ENCODE measurements at places on chromosomes 11 and 22.
A peak's percentile ranks its signal among the peaks of the same experiment; 100 is the strongest.

GRCh38 chr11:77559686-77560401 lies 29.9 kb upstream of the AQP11 start:
- H3K27ac ChIP-seq = peak overlapping the region; percentile 54
- DNase-seq = peak; percentile 92
- peaks cover 50% of the 10 kb centered on the region for H3K4me1 ChIP-seq

DNA sequence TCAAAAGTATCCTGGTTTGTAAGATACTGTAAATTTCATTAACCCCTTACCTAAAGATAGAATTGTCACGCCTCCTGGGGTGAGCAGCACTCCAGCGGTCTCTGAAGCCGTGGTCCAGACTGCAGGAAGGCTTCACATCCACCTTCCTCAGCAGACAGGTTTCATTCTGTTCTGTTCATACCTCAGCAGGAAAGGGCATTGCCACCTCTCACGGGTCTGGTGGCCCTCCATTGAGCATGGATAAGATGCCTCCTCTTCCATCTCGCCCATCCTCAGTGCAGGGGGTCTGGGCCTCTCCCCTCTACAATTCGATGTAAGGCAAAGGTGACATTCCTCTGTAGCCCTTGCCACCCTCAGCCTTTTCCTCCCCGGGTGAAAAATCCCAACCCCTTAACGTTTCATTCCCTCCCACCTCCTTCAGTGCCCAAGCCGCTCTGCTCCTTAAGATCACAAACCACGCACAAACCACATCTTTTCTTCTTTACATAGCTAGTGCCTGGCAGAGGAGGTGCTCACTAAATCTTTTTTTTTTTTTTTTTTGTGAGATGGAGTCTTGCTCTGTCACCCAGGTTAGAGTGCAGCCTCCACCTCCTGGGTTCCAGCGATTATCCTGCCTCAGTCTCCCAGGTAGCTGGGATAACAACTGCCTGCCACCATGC lies 28.5 kb downstream of the RPUSD4 start:
- H3K27ac ChIP-seq = no peak overlapping the region
- no peak for DNase-seq
- no peaks in the 10 kb centered on the region for H3K4me1 ChIP-seq
- no peak overlapping the region for H3K4me3 ChIP-seq
- H3K36me3 ChIP-seq = no peaks in the 10 kb centered on the region
- H3K27me3 ChIP-seq = peaks cover 5% of the 10 kb centered on the region

DNA sequence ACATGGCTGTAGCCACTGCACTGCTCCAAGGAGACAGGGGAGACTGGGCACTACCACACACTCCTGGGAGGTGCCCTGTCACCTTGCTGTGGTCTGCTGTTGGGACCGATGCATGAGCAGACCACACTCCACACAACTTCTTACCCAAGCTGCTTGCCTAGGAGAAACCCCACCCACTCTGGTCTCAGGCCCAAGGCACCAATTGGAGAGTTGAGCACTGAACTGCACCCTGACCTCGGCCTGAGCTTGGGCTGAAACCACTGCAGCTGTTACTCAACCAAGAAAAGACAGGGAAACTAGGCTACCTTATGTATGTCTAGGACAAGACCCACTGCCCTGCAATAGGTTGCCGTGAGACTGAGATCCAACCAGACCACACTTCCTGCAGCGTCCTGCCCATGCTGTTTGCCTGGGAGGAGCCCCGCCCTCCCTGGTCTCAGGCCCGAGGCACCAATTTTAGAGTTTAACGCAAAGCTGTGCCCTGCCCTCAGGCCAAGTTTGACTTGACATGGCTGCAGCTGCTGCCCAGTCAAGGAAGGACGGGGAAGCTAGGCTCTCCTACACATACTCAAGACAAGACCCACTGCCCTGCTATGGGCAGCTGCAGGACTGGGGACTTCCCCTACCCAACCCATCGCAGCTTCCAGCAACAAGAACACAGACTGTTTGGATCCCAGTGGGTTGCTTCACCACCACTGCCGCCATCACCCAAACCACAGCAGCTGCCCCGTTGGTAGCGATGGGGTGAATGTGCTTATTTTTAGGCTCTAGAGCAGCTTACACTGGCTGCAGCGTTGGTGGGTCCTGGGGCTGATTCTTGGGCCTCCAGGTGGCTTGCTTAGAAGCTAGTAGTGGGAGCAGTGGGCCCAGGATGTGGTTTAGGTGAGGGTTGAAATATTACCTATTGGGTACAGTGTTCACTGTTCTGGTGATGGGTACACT lies 66.8 kb downstream of the BRD1 start:
- peaks cover 15% of the 10 kb centered on the region for H3K27me3 ChIP-seq
- no peaks in the 10 kb centered on the region for H3K4me1 ChIP-seq
- no peak for DNase-seq

DNA sequence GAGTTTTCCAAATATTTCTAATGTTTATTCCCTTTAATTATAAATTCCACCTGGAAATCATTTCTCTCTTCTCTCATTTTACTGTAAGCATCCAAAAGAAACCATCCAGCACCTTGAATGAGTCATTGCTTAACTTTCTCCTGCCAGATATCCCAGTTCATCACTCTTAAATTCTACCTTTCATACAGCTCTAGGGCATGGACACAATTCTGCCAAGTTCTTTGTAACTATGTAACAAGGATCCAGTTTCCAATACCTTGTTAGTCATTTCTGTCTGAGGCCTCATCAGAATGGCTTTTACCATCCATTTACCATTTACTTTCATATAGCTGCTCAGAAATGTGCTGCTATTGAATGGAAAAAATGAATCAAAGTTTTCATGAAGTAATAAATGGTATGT lies 455.4 kb upstream of the TENM4 start:
- H3K36me3 ChIP-seq = no peaks in the 10 kb centered on the region
- no peak overlapping the region for H3K27ac ChIP-seq
- peaks cover 12% of the 10 kb centered on the region for H3K4me1 ChIP-seq
- no peak for DNase-seq

DNA sequence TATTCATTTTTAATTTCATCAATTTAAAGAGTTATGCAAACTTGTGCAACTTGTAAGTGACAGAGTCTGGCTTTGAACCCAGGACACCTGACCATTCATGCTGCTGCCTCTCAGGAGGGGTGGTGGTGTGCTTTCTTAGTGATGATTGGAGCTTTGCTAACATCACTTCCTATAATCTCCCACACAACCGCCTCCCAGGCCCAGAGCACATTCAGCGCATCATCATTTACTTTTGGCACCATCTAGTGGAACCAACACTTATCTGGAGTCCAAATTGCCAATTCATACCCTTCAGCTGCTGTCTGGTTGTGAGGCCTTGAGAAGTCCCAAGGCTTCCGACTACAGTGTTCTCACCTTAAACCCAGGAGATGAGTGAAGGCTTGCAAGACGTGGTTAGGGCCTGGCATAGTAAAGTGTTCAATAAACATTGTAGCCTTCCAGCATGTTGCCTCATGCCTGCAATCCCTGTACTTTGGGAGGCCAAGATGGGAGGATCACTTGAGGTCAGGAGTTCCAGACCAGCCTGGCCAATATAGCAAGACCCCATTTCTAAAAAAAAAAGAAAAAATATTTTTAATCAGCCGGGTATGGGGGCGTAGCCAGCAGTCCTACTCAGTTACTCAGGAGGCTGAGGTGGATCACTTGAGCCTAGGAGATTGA lies 1.1 kb upstream of the TTLL1 start:
- H3K36me3 ChIP-seq = 0 out of 2 replicates have a peak, but pooled peaks cover 5% of the 10 kb centered on the region
- H3K27me3 ChIP-seq = no peaks in the 10 kb centered on the region
- H3K4me3 ChIP-seq = peak overlapping the region; percentile 93
- peak; percentile 78 for DNase-seq
- peaks cover 24% of the 10 kb centered on the region for H3K4me1 ChIP-seq

GRCh38 chr11:119205080-119205479 lies 1.1 kb upstream of the CBL start:
- peaks cover 4% of the 10 kb centered on the region for H3K36me3 ChIP-seq
- peak overlapping the region; percentile 24 for H3K27ac ChIP-seq
- H3K4me1 ChIP-seq = peaks cover 38% of the 10 kb centered on the region
- H3K27me3 ChIP-seq = peaks cover 4% of the 10 kb centered on the region
- peak overlapping the region; percentile 88 for H3K4me3 ChIP-seq

- peak; percentile 45 for DNase-seq
- no peaks in the 10 kb centered on the region for H3K27me3 ChIP-seq
- H3K27ac ChIP-seq = peak overlapping the region; percentile 95
- peaks cover 33% of the 10 kb centered on the region for H3K36me3 ChIP-seq
- peaks cover 56% of the 10 kb centered on the region for H3K4me1 ChIP-seq
- H3K4me3 ChIP-seq = peak overlapping the region; percentile 98
Measured at GRCh38 chr11:14357881-14358728, 878 bp downstream of the RRAS2 start.

DNA sequence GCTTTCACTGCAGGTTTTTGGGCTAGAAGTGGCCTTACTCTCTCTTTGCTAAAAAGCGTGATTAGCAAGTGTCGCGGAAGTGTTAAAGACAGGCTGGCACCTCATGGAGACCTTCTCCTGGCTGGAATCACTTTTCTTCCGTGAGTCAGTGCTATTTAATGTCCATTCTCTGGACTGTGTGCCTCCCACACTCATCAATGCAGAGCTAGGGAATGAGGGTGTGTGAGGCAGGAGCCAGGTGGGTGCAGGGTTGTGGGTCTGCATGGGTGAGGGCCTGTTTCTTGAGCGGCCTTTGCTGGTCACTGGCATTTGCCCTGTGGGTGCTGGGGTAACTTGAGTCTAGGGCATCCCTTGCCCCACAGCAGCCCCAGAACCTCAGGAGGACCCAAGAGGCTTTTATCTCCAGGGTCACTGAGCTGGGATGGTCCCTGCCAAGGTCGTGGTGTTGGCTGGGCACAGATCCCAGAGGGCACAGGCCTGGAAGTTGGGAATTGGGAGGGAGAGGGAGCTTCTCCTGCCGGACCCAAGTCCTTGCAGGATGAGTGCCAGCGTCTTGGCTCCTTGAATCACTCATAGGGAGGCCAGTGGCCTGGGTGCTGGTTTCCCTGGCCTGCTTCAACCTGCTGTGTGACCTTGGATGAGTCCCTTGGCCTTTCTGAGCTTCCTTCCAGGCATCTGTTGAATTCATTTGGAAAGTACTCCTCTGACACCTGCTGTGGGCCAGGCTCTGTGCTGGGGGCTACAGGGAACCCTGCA lies 30.0 kb downstream of the KIAA1671 start:
- peaks cover 4% of the 10 kb centered on the region for H3K36me3 ChIP-seq
- peaks cover 11% of the 10 kb centered on the region for H3K4me1 ChIP-seq
- no peak overlapping the region for H3K4me3 ChIP-seq
- H3K27ac ChIP-seq = no peak overlapping the region
- no peak for DNase-seq
- H3K27me3 ChIP-seq = no peaks in the 10 kb centered on the region

DNA sequence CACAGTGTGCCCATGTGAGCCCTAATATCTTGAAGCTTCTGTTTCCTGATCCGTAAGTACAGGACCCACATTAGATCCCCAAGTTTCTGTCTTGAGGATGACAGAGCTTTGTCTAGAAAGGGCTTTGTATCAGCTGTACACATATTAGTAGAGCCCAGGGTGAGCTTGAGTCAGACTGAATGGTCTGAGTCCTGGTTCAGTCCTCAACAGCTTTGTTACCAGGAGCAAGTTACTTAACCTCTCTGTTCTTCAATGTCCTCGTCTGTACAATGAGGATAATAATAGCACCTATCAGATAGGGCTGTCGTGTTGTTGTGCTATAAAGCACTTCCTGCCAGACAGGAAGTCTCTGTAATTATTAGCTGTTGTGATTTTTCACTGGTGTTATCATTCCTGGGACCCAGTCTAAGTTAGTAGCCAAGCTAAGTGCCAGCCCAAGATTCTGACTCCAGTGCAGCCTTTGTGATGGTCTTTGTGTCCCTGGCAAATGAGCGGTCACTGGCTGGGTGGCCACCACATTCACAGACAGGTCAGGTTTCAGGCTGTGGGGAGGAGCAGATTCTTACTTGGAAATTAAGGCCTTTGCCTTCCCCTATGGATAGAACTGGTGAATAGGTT lies 6.8 kb downstream of the TOM1 start:
- no peak for DNase-seq
- H3K27ac ChIP-seq = peak overlapping the region; percentile 73
- peaks cover 3% of the 10 kb centered on the region for H3K27me3 ChIP-seq
- peaks cover 44% of the 10 kb centered on the region for H3K4me1 ChIP-seq

GRCh38 chr22:37187552-37187890 lies 526 bp downstream of the C1QTNF6 start:
- no peaks in the 10 kb centered on the region for H3K36me3 ChIP-seq
- peak overlapping the region; percentile 96 for H3K27ac ChIP-seq
- no peaks in the 10 kb centered on the region for H3K27me3 ChIP-seq
- peak; percentile 46 for DNase-seq
- H3K4me1 ChIP-seq = peaks cover 47% of the 10 kb centered on the region

GRCh38 chr11:39810358-39810757 lies 1649.1 kb downstream of the LRRC4C start:
- H3K36me3 ChIP-seq = no peaks in the 10 kb centered on the region
- H3K27ac ChIP-seq = no peak overlapping the region
- no peaks in the 10 kb centered on the region for H3K27me3 ChIP-seq
- no peaks in the 10 kb centered on the region for H3K4me1 ChIP-seq
- H3K4me3 ChIP-seq = no peak overlapping the region

DNA sequence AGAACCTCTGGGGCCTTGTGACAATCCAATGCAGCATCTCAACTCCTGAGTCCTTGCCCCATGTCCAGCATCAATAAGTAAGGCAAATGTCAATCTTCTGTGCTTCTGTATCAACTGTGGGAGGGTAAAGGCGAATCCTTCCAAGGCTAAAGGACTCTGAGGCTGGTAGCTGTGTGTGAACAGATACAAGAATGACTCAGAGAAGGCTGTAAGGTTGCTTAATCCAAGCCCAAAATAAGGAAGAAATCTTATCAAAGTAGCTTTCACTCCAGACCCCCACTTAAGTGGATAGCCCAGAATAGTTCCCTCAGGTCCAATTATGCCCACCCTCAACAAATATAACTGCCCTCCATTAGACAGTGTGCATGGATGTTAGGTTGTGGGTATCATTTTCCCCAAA lies 28.1 kb upstream of the SCGB1A1 start:
- no peak overlapping the region for H3K4me3 ChIP-seq
- no peak overlapping the region for H3K27ac ChIP-seq
- H3K36me3 ChIP-seq = no peaks in the 10 kb centered on the region
- no peak for DNase-seq

- H3K27ac ChIP-seq = no peak overlapping the region
- H3K27me3 ChIP-seq = peaks cover 27% of the 10 kb centered on the region
- H3K4me3 ChIP-seq = no peak overlapping the region
- DNase-seq = no peak
- H3K4me1 ChIP-seq = peaks cover 12% of the 10 kb centered on the region
Measured at GRCh38 chr22:19762568-19763457, 2.2 kb downstream of the TBX1 start.

DNA sequence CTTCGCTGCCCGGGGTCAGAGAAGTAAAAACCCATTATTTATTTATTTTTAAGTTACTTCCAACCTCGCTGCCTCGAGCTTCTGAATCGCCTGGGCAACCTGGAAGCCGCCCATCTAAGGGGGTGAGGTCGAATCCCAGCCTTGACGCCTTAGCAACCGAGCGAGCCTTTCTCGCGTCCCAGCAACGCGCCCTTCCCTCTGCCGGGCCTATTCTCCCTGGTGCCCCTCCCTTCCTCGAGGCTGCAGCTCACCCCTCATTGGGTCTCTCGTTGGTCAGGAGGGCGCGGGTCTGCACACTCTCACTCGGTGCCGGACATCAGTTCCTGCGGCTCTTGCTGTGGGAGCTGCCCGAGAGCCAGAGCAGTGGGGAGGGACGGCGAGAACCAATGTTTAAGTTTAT lies at the start of gene CCDC81:
CCDC81 (plus strand) TSS at position 302 of the 400 bp plus-strand sequence. CDS start 277 bp downstream, outside the sequence.
- H3K4me3 ChIP-seq = no peak within 1 kb of the TSS
- DNase-seq = no peak
- H3K27ac ChIP-seq = no peak within 1 kb of the TSS
- H3K4me1 ChIP-seq = peaks cover 25% of the 10 kb centered on the region
- peaks cover 23% of the 10 kb centered on the region for H3K36me3 ChIP-seq

GRCh38 chr11:27532652-27533325 lies 26.2 kb upstream of the LIN7C start:
- H3K27ac ChIP-seq = no peak overlapping the region
- DNase-seq = no peak
- peaks cover 17% of the 10 kb centered on the region for H3K4me1 ChIP-seq
- H3K36me3 ChIP-seq = no peaks in the 10 kb centered on the region
- no peak overlapping the region for H3K4me3 ChIP-seq

Measured in HFFc6 (cell line).